ENCODE measurements at places on chromosomes 4 and X.

- DNase-seq, result no peak
Observed at GRCh38 chr4:156252358-156252921, 298.8 kb upstream of the CTSO start.

GRCh38 chr4:109611045-109611646 lies 51.1 kb downstream of the MCUB start:
- DNase-seq, result no peak

GRCh38 chr4:154349829-154350228 lies 141.8 kb downstream of the DCHS2 start:
- DNase-seq, result no peak

- DNase-seq, result no peak
Observed at GRCh38 chr4:82890528-82890900, 439 bp downstream of the SEC31A start.

- no peak for DNase-seq
Observed at GRCh38 chr4:144649646-144650045, 3.7 kb downstream of the HHIP start.

DNA sequence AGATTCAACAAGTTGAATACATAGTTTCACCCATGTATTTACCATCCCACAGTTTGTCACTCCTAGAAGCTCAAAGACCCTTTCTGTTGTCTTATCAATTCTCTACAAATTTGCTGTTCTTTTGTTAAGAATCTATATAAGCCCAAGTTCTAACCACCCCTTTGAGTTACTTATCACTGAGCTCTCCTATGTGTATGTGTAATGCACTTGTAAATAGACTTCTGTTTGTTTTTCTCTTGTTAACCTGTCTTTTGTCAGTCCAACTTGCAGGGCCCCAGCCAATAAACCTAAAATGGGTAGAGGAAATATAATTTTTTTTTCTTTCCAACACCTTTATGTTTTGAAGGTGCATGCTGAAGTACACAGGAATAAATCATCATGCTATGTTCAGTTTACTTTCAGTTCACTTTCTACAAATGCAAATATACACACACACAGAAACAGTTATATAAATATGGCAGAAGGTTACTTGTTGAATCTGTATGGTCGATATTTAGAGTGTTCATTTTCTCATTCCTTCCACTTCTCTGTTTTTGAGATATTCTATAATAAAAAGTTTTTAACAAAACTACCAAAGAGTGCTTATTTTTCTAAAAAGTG lies 22.3 kb upstream of the CLOCK start:
- DNase-seq, result no peak

DNA sequence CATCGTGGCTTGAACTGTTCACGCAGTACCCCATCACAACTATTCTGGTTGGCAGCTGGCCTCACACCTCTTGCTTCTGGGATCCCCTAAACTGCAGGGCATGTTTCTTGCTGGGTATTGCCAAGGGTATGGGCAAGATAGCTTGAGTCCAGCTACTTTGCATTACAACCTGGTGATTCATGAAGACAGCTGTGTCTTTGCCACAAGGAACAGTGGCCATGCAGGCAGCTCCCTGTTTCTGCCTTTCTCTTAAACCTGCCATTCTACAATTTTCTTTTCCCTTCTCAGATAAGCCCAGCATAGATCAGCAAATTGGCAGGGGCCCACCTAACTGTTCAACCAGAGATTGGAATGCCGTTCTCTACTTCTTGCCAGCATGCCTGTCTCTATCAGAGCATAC lies 42.8 kb downstream of the TENM3 start:
- DNase-seq, result no peak

DNA sequence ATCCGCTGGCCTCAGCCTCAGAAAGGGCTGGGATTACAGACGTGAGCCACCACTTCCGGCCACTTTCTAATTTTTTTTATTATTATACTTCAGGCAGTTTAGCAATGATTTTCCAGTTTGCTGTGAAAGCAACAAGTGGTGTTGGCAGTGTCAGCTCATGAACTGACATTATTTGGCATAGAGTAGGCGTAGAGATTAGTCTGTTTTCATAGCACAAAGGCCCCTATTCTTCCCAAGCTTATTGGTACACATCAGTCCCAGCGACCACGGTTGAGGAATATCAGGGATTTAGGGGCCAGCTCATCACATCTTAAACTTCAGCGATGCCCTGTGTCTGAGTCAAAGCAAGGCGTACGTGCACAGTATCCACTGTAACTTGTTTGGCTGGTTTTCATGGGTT lies 53.0 kb upstream of the RASSF6 start:
- DNase-seq, result no peak

GRCh38 chrX:152928761-152929400 lies 31.0 kb downstream of the ZNF185 start:
- DNase-seq, result no peak

DNA sequence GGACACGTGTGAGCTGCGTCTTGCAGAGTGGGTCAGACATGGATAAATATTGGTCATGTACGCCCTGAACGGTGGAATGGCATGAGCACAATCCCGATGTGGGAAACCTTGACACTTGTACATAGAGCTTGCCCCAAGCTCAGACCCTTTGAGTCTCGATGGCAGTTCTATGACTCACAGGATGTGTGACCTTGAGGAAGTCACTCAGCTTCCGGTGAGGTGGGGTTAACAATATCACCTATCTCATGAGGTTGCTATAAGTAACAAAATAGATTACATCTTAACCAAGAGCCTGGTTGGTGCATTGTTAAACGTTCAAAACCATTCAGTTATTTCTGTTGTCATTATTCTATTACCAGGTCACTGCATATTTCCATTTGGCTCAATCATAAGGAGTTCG lies 109.1 kb upstream of the TBL1X start:
- DNase-seq, result peak; percentile 55

DNA sequence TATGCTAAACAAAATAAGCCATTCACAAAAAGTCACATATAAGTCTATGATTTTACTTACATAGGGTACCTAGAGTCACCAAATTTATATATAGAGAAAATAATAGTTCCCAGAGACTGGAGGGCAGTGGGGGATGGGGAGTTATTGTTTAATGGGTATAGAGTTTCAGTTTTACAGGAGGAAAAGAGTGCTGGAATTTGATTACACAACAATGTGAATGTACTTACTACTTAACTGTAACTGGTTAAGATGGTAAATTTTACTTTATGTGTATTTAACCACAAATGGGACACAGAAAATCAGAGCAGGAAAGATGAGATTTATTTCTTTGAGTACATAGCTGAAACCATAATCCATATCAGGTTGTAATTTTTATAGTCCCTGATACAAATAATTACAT lies 144.4 kb downstream of the TMA16 start:
- DNase-seq, result no peak

GRCh38 chrX:41870719-41871151 lies 52.6 kb downstream of the CASK start:
- no peak for DNase-seq

All from CD4-positive, alpha-beta T cell treated with Interleukin-15 for 4 hours (primary cell).